ENCODE measurements at places on chromosomes 11 and 22. TPM values are rescaled to one million over a fixed set of nuclear protein-coding genes. Genes with fewer than 3 reads are reported as not detected.

Gene INSC
- total RNA-seq = 0.24 TPM

Gene PATE2
- not detected for total RNA-seq

Gene SHISAL1
- 44.2 TPM for total RNA-seq

DNA sequence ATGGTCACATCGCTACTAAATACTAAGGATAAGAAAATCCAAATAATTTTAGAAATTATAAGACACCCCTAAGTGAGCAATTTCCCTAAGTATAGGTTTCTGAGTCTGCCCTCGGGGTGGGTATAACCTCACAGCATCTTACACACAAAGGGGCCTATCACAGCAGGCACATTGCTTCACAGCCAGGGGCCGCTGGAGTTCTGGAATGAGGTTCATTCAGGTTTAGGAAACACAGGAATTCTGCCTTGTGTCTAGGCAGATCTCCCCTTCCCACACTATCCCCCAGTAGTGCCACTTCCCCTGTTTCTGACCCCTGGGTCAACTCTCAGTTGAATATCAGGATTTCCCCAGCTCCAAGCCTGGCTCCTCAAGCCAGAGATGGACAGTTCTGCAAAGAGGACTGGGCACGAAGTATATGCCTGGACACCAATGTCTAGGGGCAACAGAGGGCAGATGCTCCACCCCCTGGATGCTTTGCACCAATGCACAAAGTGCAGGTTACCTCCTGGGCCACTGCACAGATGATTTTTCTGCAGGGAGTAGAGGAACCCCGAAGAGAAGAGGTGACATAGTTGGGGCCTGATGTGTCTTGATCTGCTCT is 11.4 kb downstream of the TUBA8 start:
- DNase-seq = no peak

GRCh38 chr11:129257512-129257911 is 65.4 kb upstream of the ARHGAP32 start:
- DNase-seq = no peak

DNA sequence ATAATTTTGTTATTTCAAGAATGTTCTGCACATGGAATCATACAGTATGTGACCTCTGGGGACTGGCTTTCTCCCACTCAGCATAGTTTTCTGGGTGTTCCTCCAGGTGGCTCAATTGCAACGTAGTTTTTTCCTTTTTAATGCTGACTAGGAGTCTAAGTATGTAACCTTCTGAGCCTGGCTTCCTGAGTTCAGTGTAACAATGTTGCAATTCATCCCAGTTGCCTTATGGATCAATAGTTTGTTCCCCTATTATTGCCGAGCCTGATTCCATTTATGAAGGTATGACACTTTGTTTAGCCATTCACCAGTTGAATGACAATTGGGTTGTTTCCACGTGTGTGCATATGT is 128.3 kb downstream of the CRYBB2 start:
- DNase-seq = no peak

GRCh38 chr11:125670172-125670571 is 10.5 kb downstream of the ACRV1 start:
- no peak for DNase-seq

- no peak for DNase-seq
Measured at GRCh38 chr11:113885897-113886296, 10.5 kb upstream of the USP28 start.

Data from uterus (tissue), 4 donors.